ENCODE measurements at places on chromosomes 1 and 21.

- DNase-seq: peak; percentile 42
Observed at GRCh38 chr1:116902027-116902426, 7.7 kb upstream of the PTGFRN start.

DNA sequence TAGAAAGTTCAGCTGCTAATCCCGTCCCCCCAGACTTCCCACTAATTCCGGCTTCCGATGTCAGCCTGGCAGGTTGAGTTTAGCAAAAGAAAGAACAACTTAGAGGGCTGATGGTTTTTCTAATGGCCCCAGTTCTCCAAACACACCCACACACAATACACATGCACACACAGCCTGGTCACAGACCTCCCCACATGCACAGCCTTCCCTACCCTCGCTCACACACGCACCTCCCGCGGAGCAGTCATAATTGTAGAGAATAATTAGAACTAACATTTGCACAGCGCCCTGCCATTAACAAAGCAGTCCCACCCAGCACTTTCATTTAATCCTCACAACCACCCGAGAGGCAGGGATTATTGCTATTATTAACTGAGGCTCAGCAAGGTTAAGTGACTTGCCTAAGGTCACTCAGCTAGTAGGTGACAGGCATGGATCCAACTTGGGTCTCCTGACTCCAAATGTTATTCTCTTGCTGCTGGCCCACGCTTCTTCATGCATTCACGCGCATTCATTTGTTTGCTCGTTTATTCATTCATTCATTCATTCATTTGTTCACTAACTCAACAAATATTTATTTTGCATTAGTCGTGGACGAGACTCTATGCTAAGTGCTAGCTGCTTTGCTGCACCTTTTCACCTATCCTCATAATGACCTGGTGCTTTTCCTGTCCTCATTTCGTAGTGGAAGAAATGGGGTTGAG is 274.9 kb downstream of the FOXD2 start:
- DNase-seq: no peak

DNA sequence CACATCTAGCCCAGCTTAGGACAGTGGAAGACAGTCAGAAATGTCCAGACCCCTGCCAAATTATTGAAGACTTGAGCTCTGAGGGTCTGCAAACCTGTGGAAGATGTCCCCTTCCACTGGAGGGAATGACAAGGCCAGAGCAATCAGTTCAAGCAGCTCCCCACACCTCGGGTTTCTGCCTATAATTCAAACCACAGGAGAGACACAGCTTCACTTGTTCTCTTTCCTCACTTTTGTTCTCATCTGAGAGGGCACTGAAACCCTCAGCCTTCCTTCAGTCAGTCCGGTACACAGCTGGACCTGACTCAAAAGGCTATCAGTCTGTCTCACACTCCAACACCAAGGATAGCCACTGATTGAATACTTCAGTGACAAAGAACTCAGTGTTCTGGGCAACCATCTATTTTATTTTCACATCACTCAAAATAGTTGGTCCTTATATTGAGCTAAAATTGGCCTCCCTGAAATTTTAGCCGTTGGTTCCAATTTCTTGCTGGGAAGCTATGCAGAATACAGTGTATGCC is 70.1 kb downstream of the TENT5C start:
- no peak for DNase-seq

GRCh38 chr1:38786040-38786436 is 73.5 kb downstream of the RRAGC start:
- no peak for DNase-seq

DNA sequence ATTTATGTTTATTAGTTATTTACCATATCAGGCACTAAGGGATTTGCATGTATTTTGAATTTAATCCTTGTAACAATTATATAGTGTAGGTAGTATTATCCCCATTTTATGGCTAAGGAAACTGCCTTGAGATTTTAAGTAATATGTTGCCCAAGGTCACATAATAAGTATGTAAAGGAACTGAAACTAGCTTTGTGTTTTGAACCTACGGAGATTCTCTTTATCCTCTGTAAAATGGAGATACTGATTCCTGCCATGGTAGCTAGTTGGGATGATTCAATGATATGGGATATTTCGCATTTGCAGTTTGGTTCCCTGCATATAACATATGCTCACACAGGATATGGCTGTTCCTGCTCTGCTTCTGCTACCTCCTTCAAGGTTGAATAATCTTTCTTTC is 144.3 kb downstream of the ST6GALNAC3 start:
- no peak for DNase-seq

- no peak for DNase-seq
Observed at GRCh38 chr1:116322752-116323405, 50.2 kb upstream of the ATP1A1 start.

DNA sequence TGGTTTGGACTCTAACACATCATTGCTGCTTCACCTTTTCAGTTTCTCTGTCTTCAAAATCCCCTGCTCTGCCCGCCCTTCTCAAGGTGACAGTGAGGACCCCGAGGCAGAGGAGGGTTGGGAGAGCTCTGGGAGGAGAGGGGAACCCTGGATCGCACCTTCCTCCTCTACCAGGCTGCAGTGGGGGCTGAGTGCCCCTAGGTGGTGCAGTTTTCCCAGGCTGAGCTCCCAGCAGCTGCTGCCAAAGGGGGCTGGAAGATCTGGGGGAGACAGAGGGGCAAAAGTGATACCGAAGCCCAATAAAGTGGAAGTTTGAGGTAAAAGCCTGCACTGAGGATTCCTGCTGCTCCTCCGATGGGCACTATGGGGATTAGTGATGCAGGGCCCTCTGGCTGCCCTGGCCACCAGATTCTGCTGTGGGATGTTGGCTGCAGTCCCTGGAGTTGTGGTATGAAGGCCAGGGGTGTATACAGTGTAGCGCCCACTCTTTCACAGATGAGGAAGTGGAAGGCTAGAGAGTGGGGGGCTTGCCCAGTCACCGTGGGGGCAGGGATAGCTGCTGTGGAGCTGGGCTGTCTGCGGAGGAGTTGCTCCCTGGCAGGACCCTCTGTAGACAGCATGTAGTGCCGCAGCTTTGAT is 40.7 kb upstream of the SCMH1 start:
- peak; percentile 61 for DNase-seq

DNA sequence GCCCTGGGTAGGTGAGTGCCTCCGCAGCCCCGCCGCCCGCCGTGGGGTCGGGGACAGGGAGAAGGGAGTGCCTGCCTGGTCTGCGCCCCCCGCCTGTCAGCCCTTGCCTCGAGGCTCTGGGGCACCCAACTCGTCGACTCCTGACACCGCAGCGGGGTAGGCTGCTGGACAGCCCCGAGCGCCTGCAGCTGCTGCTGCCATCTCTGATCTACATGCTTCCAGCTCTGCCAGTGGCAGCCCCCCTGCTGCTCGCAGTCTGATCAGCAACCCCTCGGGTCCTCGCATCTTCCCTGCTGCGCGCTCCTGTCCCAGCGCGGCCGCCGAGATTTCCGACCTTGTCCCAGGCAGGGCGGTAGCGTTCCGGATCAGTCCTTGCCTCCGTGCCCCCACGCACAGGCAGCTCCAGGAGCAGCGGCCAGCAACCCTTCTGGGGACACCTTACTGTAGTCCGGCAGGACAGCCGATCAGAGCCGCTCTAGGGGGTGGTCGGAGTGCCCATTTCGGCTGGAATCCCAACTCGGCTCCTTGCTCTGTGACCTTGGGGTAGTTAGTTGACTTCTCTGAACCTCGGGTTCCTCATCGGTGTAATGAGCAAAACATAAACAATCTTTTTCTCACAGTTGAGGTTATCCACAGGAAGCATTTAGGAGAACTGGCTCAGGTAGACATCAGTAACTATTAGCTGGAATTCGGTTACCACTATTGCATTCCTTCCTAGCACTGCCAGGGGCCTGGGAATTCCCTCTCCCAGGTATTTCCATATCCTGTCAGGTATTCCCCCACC is 540 bp downstream of the BCAN start:
- peak; percentile 47 for DNase-seq

- DNase-seq: peak; percentile 59
Observed at GRCh38 chr1:185595835-185596667, 138.1 kb upstream of the HMCN1 start.

- no peak for DNase-seq
Observed at GRCh38 chr1:3570066-3570986, 41.0 kb downstream of the MEGF6 start.

DNA sequence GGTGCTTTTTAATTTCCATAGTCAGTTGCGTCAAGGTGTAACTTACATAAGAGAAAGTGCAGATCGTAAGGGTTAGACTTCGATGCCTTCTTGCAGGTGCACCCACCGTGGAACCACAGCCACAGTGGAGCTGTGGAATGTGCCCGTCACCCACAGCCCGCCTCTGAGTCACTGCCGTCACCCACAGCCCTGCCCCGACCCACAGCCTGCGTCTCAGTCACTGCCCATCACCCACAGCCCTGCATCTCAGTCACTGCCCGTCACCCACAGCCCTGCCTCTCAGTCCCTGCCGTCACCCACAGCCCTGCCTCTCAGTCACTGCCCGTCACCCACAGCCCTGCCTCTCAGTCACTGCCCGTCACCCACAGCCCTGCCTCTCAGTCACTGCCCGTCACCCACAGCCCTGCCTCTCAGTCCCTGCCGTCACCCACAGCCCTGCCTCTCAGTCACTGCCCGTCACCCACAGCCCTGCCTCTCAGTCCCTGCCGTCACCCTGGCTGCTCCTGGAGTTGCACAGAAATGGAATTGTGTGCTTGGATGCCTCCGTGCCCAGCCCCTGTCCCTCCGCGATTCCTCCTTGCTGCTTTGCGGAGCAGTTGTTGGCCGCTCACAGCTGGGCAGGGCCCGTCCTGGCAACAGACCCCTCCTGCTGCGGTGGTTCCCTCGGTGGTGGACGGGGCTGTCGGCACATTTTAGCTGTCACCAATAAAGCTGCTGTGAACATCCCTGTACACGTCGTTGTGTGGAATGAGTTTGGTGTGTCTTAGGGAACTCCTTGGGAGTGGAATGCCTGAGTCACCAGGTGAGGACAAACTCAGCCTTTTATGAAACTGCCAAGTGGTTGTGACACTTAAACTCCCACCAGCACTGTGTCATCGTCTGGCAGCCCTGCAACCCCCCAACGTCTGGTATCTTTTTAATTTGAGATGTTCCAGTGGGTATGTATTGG is 44.9 kb upstream of the COL6A2 start:
- DNase-seq: no peak

DNA sequence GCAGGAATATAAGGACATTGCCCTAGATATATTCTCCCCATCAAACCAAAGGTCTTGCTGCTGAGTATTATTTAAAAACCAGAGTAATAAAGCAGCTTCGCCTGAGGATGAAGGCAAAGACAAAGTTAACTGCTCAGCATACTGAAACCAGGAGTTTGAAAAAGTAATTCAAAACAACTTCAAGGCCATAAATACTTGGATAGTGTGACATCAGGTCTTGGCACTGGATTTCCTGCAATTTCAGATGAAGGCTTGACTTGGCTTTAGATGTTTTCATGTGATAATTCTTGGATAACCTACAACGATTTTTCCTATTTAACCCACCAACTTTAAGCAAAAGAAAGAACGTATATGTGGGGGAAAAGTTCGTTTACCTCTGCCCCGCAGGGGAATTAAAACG is 10.6 kb downstream of the SOD1 start:
- no peak for DNase-seq
